Activated CD4-positive, alpha-beta T cell treated with anti-CD3 and anti-CD28 coated beads for 4 hours (primary cell): ENCODE measurements at places on chromosomes 1 and 21.

GRCh38 chr1:117341123-117341522, 26.1 kb upstream of the MAN1A2 start:
- DNase-seq = no peak

- no peak for DNase-seq
Measured at GRCh38 chr1:79193211-79194079, 186.9 kb upstream of the ADGRL4 start.

DNA sequence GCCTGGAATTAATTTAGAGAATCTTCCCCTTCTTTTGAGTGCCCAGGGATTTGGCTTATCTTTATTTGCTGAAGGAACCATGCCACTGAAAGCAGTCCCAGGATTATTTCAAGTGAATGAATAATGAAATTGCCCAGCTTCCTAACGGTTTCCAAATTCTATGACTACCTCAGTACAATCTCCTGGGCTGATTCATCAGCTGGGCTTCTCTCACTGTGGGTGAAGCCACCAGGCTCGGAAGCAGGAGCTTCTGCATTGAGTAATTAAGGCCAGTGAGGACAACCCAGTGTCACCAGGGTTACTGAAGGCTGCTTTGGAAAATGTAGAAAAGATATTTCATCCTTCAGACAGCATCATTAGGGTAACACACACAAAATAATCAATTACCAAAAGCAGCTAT, 169.8 kb downstream of the DAB1 start:
- DNase-seq = no peak

DNA sequence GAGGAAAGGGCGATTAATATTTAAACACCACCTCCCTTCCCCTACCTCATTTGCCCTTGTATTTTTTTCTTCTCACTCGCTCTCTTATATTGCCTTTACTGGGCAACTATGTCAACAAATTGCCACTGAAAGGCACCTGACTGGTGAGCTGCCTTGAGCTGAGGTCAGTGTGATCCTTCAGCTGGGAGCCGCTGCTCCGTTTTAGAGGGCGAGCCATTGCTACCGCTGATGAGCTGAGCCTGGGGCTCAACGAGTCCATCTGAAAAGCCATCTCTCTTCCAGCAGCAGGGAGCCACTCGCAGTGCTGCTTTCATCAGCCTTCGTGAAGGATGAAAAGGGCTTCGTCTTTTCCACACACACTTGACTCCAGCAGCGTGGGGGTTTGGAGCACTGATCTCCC, 108.0 kb upstream of the KIF26B start:
- DNase-seq = no peak

GRCh38 chr1:169711469-169712308, at the start of gene SELL:
Gene SELL, minus strand, starts transcription at chr1:169711620. Its CDS starts 122 bp downstream, at chr1:169711498.
- DNase-seq = peak; percentile 83
